ENCODE measurements at places on chromosomes 4 and X. TPM values are rescaled to one million over a fixed set of nuclear protein-coding genes. Genes with fewer than 3 reads are reported as not detected.

DNA sequence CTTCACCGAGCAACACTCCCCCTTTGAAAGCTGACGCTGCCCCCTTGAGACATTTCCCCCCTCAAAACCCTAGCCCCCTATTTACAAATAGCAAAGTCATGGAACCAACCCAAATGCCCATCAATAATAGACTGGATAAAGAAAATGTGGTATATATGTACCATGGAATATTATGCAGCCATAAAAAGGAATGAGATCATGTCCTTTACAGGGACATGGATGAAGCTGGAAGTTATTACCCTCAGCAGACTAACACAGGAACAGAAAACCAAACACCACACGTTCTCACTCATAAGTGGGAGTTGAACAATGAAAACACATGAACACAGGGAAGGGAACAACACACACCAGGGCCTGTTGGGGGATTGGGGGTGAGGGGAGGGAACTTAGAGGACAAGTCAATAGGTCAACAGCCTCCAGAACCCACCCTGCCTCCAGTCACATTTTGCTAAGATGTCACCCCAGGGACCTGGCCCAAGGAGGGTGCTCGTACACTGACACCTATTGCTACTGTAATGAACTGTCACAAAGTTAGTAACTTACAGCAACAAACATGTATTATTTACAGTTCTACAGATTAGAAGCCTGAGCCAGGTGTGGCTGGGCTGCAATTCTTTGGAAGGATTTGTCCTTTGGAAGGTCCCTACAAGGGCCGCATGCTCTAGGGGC lies 20.6 kb downstream of the SCD5 start:
- H3K27ac ChIP-seq, result no peak overlapping the region
- DNase-seq, result no peak
- no peaks in the 10 kb centered on the region for H3K27me3 ChIP-seq
- H3K36me3 ChIP-seq, result no peaks in the 10 kb centered on the region
- H3K4me1 ChIP-seq, result no peaks in the 10 kb centered on the region

DNA sequence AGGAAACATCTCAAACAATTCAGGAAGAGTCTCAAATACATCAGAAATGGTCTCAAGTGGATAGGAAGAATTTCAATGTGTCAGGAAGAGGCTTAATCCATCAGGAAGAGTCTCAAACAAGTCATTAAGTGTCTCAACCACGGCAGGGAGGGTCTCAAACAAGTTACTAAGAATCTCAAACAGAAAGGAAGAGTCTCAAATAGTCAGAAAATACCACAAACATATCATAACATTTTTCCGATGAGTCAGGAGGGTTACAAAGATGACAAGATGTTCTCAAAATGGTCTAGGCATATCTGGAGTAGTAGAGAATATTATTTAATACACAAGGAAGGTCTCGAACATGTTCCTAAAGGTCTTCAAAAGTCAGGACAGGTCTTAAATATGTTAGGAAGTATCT lies 109.3 kb upstream of the USP9X start:
- H3K4me3 ChIP-seq, result no peak overlapping the region
- H3K36me3 ChIP-seq, result no peaks in the 10 kb centered on the region
- H3K27ac ChIP-seq, result no peak overlapping the region
- no peak for DNase-seq

GRCh38 chr4:147865926-147866325 lies 134.0 kb downstream of the ARHGAP10 start:
- H3K36me3 ChIP-seq, result peaks cover 4% of the 10 kb centered on the region
- H3K27me3 ChIP-seq, result no peaks in the 10 kb centered on the region
- H3K27ac ChIP-seq, result peak overlapping the region; percentile 10
- H3K4me1 ChIP-seq, result peaks cover 14% of the 10 kb centered on the region
- peak; percentile 63 for DNase-seq
- H3K4me3 ChIP-seq, result no peak overlapping the region

GRCh38 chrX:154748712-154749339 lies 2.1 kb downstream of the GAB3 start:
- H3K36me3 ChIP-seq, result no peaks in the 10 kb centered on the region
- no peak overlapping the region for H3K4me3 ChIP-seq
- no peaks in the 10 kb centered on the region for H3K4me1 ChIP-seq

DNA sequence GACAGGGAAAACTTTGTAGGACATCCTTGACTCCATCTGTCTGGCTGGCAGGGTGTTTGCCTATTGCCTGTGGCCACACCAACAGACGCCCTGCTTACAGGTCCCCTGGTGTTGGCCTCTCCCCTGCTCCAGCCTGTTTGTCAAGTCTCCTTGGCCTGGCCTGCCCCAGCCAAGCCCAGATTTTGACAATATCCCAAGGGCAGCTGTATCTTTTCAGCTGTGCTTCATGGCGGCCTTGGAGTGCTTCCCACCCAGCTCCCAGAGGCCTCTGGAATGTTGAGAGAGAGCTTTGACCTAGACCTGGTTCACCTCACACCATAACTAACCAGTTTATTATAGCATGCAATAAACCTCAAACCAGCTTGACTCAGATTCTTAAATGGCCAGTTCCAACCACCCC lies 204.0 kb upstream of the NHS start:
- H3K27me3 ChIP-seq, result no peaks in the 10 kb centered on the region
- no peak overlapping the region for H3K27ac ChIP-seq
- no peaks in the 10 kb centered on the region for H3K36me3 ChIP-seq
- no peak for DNase-seq
- no peaks in the 10 kb centered on the region for H3K4me1 ChIP-seq
- no peak overlapping the region for H3K4me3 ChIP-seq

DNA sequence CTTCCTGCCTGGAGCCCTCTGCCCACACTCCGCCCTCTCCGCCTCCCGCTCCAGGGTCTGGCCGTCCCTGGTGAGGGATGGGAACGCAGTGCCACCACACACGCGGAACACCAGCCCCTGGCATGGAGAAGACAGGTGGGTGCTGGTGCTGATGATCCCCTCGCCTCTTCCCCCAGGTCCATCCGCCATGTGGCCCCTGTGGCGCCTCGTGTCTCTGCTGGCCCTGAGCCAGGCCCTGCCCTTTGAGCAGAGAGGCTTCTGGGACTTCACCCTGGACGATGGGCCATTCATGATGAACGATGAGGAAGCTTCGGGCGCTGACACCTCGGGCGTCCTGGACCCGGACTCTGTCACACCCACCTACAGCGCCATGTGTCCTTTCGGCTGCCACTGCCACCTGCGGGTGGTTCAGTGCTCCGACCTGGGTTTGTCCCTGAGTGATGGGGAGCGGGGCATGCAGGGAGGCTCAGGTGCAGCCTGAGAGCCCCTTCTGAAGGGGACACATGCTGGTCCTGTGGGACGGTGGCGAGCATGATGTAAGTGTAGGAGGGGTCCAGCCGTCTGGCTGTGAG lies 9.8 kb downstream of the BGN start:
- H3K4me3 ChIP-seq, result no peak overlapping the region
- no peaks in the 10 kb centered on the region for H3K36me3 ChIP-seq
- no peak overlapping the region for H3K27ac ChIP-seq
- no peaks in the 10 kb centered on the region for H3K27me3 ChIP-seq

DNA sequence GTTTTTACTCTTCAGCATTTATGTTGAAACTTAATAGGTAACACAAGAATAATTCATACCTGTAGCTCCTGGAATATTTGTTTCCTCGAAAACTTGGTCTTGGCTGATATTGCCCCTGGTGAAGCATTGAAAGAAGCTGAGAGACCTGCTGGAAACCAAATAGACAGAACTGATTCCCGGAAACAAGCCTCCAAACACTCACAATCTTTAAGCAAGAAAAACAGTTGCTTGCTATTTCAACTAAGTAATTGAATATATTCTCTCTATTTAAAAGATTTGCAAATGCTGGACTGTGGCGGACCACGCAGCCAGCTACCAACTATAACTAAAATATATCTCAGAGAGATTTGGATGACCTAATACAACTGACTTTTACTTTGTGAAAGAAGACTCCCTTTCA lies 3.6 kb downstream of the PCDH18 start:
- peak overlapping the region; percentile 87 for H3K4me3 ChIP-seq
- peak overlapping the region; percentile 81 for H3K27ac ChIP-seq
- H3K27me3 ChIP-seq, result no peaks in the 10 kb centered on the region
- peaks cover 15% of the 10 kb centered on the region for H3K36me3 ChIP-seq
- peaks cover 20% of the 10 kb centered on the region for H3K4me1 ChIP-seq

DNA sequence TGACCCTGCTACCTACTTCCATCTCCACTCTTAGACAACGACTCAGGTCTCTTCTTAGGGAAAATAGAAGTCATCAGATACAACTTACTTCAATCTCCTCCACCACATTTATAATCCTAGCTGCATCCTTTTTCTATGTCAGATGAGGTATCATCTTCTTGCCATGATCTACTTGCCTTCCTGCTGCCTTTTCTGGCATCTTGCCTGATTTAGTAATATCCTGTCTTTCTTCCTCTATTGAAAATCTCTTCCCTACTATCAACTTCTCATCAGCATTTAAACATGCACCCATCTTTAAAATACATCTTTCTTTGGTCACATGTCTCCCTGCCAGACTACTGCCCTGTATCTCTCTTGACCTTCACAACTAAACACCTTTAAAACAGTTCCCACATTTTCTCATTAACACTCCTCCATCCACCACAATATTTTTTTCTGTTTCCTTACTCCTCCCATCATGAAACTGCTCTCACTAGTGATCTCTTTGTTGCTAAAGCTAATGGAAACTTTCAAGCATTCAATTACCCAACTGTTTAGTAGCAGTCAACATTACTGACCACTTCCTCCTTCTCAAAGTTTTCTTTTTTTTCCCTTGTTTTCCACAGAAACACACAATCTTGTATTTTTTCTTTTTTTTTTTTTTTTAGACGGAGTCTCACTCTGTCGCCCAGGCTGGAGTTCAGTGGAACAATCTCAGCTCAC lies 100.8 kb upstream of the CXorf66 start:
- no peak for DNase-seq
- H3K27me3 ChIP-seq, result no peaks in the 10 kb centered on the region
- H3K4me1 ChIP-seq, result no peaks in the 10 kb centered on the region
- no peaks in the 10 kb centered on the region for H3K36me3 ChIP-seq

- no peaks in the 10 kb centered on the region for H3K36me3 ChIP-seq
- no peaks in the 10 kb centered on the region for H3K27me3 ChIP-seq
- DNase-seq, result peak; percentile 16
- peaks cover 3% of the 10 kb centered on the region for H3K4me1 ChIP-seq
- H3K27ac ChIP-seq, result peak overlapping the region; percentile 88
Observed at GRCh38 chrX:109733613-109734083, 591 bp upstream of the ACSL4 start.

GRCh38 chr4:158949099-158949498 lies 153.8 kb upstream of the RAPGEF2 start:
- H3K27ac ChIP-seq, result no peak overlapping the region
- H3K36me3 ChIP-seq, result no peaks in the 10 kb centered on the region
- no peak overlapping the region for H3K4me3 ChIP-seq

DNA sequence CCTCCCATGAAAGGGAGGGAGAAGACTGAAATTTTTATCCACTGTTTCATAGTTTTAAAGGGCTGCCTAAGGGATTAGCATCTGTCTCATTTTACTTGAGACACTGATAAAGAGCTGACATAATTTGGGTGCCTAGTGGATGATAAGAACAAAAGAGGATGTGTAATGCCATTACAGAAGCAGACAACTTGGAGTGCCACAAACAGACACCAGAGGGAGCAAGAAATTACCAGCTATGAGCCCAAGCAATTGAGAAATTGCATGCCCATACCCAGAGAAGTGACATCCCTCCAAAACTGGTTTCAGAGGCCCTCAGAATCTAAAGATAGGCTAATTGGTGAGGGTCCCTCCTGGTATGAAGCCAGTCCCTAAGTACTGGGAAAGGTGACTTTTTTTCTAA lies 38.5 kb upstream of the POU3F4 start:
- H3K27ac ChIP-seq, result no peak overlapping the region
- H3K4me1 ChIP-seq, result no peaks in the 10 kb centered on the region
- DNase-seq, result no peak
- no peaks in the 10 kb centered on the region for H3K36me3 ChIP-seq
- no peak overlapping the region for H3K4me3 ChIP-seq
- H3K27me3 ChIP-seq, result no peaks in the 10 kb centered on the region

DNA sequence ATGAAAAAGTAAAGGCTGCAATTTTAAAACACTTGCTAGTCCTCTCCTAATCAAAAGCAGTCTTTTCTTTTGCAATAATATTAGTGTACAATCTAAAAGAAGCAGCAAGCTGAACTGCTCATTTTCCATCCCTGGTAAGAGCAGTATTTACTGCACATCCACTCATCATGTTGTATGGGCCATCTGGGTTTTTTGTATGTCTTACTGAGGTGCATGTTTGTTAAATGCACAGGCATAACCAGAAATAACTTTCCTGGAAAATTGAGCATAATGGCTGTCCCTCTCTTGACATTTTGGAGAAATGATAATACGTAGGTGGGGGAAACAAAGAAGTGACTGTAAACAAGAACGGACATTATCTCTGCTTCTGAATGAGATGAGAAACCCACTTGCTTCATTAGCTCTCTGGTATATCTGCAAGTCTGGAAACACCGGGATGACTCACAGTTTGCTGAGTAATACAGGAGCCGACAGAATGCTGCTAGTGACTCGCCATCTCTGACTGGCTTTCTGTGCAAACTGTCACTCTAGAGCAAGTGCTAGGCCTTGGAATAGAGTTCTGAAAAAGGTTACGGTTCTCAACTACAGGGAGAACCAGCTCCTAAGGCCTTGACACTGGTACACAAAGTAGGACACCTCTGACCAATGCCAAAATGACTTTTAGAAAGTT lies 85.7 kb upstream of the MTM1 start:
- no peak overlapping the region for H3K27ac ChIP-seq
- no peaks in the 10 kb centered on the region for H3K4me1 ChIP-seq
- DNase-seq, result peak; percentile 83
- no peak overlapping the region for H3K4me3 ChIP-seq
- H3K36me3 ChIP-seq, result no peaks in the 10 kb centered on the region

DNA sequence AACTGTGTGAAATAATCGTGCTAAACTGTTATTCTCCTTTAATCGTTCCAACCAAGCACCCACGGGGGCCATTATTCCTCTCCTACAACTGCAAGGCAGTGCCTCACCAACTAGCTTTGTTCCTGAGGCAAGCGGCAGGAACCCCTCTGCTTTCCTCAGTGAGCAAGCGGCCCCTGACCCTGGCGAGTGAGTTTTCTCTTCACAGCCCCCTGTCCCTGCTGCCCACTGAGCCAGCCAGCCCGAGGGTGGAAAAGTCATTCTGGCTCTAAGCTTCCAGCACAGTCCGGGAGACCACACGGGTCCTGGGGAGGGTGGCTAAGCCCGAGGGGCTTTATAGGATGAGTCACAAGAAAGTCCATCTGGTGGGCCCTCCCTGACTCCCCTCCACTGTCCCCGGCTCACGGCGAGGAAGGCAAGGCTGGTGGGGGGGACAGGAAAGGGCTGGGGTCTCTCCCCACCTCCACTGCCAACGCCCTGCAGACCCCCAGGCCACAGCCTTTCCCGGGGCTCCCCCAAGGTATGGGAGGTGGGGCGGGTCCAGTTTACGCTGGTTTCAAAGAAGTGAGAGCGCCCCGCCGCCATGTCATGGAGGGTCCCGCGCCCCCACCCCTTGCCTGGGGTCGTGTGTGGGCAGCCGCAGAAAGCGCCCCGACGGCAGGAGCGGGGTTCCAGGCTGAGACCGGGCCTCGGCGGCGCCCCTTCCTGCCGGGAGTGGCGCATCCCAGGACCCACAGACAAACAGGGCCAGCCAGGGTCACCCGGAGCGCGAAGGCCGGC lies 45.0 kb downstream of the CPLX1 start:
- H3K36me3 ChIP-seq, result peaks cover 11% of the 10 kb centered on the region
- H3K27ac ChIP-seq, result peak overlapping the region; percentile 97
- peaks cover 3% of the 10 kb centered on the region for H3K27me3 ChIP-seq
- no peak for DNase-seq
- peak overlapping the region; percentile 76 for H3K4me3 ChIP-seq
- H3K4me1 ChIP-seq, result peaks cover 7% of the 10 kb centered on the region

PNPLA4 gene
- total RNA-seq, result 12.8 TPM

GLUD2 gene
- 1.8 TPM for total RNA-seq

RBMXL3 gene
- total RNA-seq, result not detected

All from fibroblast of lung (primary cell).